Panc1 (cell line): ENCODE measurements at places on chromosomes 5 and 9.

- no peak for DNase-seq
Measured at GRCh38 chr9:15999422-16000339, 446.8 kb downstream of the CCDC171 start.

GRCh38 chr5:88691230-88691582 is 191.8 kb downstream of the MEF2C start:
- no peak for DNase-seq

- no peak for DNase-seq
Measured at GRCh38 chr5:10635257-10635866, 71.5 kb downstream of the ANKRD33B start.

DNA sequence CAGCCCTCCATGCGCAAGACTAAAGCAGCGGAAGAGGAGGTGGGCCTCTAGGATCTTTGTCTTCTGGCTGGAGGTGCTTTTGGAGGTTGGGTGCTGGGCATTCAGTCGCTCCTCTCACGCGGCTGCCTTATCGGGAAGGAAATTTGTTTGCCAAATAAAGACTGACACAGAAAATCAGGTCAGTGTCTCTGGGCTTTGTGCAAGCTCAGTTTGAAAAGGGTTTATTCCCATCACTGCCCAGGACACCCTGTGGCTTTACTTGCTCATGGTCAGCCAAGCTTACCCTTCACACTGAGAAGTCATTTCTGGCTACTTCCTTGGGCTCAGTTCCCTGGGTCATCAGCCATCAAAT is 10.5 kb downstream of the SLC2A8 start:
- DNase-seq, result no peak

- no peak for DNase-seq
Measured at GRCh38 chr9:73079326-73079725, 72.3 kb upstream of the ANXA1 start.

GRCh38 chr5:154901276-154901675 is 36.7 kb downstream of the GEMIN5 start:
- DNase-seq, result no peak

- DNase-seq, result no peak
Measured at GRCh38 chr9:22208846-22209585, 199.9 kb upstream of the CDKN2B start.

DNA sequence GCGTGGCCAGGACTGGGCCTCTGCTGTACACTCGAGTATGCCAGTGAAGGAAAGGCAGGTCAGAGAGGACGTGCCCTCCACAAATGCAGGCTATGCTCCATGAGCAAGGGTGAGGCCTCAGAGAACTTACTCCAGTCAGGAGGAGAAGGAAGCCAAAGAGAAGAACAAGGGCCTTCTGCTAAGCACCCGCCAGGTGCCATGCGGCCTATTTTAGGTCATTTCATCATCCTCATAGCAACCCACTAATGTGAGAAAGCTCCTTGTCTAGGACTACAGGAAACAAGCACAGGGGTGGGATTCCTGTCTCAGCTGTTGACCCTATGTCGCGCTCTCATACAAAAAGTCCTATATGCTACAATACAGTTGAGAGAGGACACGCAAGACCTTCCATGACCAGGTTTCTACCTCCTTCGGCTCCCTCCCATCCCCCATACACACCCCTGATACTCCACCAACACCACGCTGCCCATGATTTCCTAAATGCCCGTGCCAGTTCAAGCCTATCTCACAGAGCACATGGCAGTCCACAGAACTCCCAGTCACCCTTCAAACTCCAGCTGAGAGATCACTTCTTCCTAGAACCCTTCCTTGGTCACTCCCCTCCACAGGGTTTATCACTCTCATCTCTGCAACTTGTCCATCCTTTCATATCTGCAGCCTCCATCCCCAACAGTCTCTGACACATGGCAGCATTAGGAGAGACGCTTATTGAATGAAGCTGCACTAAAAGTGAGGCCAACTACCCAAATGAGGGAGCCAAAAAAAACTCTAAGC is 26.8 kb downstream of the PSMB7 start:
- DNase-seq, result no peak

GRCh38 chr5:17679597-17680203 is 45.4 kb downstream of the TAF11L14 start:
- DNase-seq, result peak; percentile 8

GRCh38 chr5:179164331-179165311 is 104.4 kb downstream of the ZNF354C start:
- DNase-seq, result no peak

GRCh38 chr5:128825826-128826225 is 139.5 kb upstream of the SLC27A6 start:
- no peak for DNase-seq

- no peak for DNase-seq
Measured at GRCh38 chr5:91224969-91225368, 158.1 kb downstream of the ARRDC3 start.

DNA sequence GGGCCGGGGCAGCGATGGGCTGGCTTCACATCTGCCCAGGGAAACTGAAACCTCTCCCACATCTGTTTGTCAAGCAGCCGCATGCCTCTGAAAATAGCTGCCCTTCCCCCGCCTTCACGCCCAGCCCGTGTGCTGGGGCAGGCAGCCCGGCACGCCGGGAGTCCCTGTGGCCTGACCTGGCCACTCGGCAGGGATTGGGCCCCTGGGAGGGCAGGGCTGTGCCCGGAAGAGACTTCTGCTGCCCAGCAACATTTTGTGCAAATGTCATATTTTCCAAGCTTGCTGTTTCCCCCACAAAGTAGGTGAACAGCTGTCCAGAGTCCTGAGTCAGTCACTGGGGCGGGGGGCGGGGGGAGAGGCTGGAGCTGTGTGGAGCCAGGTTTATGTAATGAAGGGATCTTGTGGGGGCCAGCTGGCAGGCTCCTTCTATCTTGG is 8.2 kb downstream of the COL27A1 start:
- DNase-seq, result no peak

- DNase-seq, result no peak
Measured at GRCh38 chr5:172267943-172268342, 15.6 kb downstream of the UBTD2 start.

DNA sequence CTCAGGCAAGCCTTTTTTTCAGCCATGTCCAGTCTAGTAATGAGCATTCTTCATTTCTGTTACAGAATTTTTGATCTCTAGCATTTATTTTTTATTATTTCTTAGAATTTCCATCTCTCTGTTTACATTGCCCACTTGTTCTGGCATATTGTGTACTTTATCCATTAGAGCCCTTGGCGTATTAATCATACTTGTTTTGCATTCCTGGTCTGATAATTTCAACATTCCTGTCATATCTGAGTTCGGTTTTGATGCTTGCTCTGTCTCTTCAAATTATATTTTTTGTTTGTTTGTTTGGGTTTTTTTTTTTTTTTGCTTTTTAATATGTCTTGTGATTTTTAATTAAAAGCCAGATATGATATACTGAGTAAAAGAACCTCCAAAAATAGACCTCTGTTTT is 23.0 kb upstream of the JAK2 start:
- DNase-seq, result no peak

GRCh38 chr5:10297646-10298204 is 10.0 kb downstream of the CMBL start:
- DNase-seq, result no peak

DNA sequence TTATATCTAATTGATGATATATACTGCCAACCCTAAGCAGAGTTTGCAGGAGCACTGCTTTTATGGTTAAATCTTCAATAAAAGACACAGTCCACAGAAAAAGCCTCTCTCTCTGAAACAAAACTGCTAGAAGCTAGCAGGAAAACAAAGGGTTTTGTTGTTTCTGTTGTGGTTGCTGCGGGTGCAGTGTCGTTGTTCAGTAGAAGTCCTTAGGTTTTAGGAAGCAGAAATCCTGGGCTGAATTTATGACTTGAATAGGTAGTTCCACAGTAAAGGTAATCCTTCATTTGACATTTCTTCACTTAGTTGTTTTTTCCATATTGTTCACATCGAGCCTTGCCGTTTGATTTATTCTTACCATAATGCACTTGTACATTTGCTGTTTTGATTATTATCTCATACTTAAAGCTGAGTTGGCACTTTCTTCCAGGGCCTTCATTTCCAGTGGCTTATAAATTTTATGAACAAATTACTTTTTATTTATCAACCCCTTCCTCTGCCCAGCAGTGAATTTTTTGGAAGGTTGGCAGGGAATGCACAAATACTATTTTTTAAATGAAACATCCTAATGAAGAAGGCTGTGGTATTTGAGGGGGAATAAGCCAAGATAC is 209.6 kb upstream of the SLC30A5 start:
- DNase-seq, result no peak

- no peak for DNase-seq
Measured at GRCh38 chr5:44862808-44863207, 54.1 kb downstream of the MRPS30 start.

GRCh38 chr5:146249801-146250200 is 46.4 kb downstream of the RBM27 start:
- no peak for DNase-seq
